ENCODE measurements at places on chromosomes 5 and 9. TPM values are rescaled to one million over a fixed set of nuclear protein-coding genes. Genes with fewer than 3 reads are reported as not detected.

- DNase-seq, result no peak
Observed at GRCh38 chr9:93198117-93198837, 14.3 kb downstream of the WNK2 start.

GRCh38 chr9:31065691-31066090 lies 1318.8 kb upstream of the ACO1 start:
- no peak for DNase-seq

- no peak for DNase-seq
Observed at GRCh38 chr9:72932619-72933018, 20.2 kb downstream of the ALDH1A1 start.

GRCh38 chr5:161924270-161924669 lies 76.3 kb downstream of the GABRA1 start:
- DNase-seq, result no peak

- no peak for DNase-seq
Observed at GRCh38 chr5:10293907-10294662, 13.6 kb downstream of the CMBL start.

GRCh38 chr5:141478321-141478945 lies 2.7 kb downstream of the PCDHGC3 start:
- DNase-seq, result no peak

- DNase-seq, result no peak
Observed at GRCh38 chr5:140134277-140134935, 8.7 kb downstream of the IGIP start.

The ZNF354B gene
- total RNA-seq, result 12.4 TPM

The MAP1B gene
- total RNA-seq, result 0.25 TPM

Data from activated T-cell treated with anti-CD3 and anti-CD28 coated beads, Interleukin-2, amount 50 U/mL, for 4 hours (primary cell).